ENCODE measurements at places on chromosomes 1 and 21. TPM values are rescaled to one million over a fixed set of nuclear protein-coding genes. Genes with fewer than 3 reads are reported as not detected.

MMP23B gene
- polyA plus RNA-seq = 12.6 TPM

CAMK1G gene
- polyA plus RNA-seq = not detected

FAM177B gene
- not detected for polyA plus RNA-seq

SPRR3 gene
- polyA plus RNA-seq = not detected

GNPAT gene
- 35.3 TPM for polyA plus RNA-seq

LCA5L gene
- polyA plus RNA-seq = not detected

TIAM1 gene
- 24.7 TPM for polyA plus RNA-seq

CATSPERE gene
- 0.31 TPM for polyA plus RNA-seq

C8A gene
- polyA plus RNA-seq = not detected

ACTA1 gene
- polyA plus RNA-seq = not detected

SPATA46 gene
- polyA plus RNA-seq = 0.22 TPM

MEX3A gene
- polyA plus RNA-seq = not detected

OR2T33 gene
- polyA plus RNA-seq = not detected

OPRD1 gene
- polyA plus RNA-seq = not detected

ZNF695 gene
- not detected for polyA plus RNA-seq

PLA2G2D gene
- not detected for polyA plus RNA-seq

DDR2 gene
- 0.02 TPM for polyA plus RNA-seq

MCOLN2 gene
- 1.4 TPM for polyA plus RNA-seq

FMO1 gene
- polyA plus RNA-seq = not detected

WNT3A gene
- not detected for polyA plus RNA-seq

MCOLN3 gene
- not detected for polyA plus RNA-seq

FMO2 gene
- not detected for polyA plus RNA-seq

CLCA1 gene
- not detected for polyA plus RNA-seq

UBL4B gene
- polyA plus RNA-seq = not detected

ELOA gene
- polyA plus RNA-seq = 30.3 TPM

C4BPB gene
- polyA plus RNA-seq = not detected

PTGFRN gene
- polyA plus RNA-seq = 0.17 TPM

EFNA3 gene
- polyA plus RNA-seq = 0.70 TPM

FCRL6 gene
- polyA plus RNA-seq = 442 TPM

VWA1 gene
- not detected for polyA plus RNA-seq

TRIM17 gene
- polyA plus RNA-seq = 0.53 TPM

G0S2 gene
- polyA plus RNA-seq = 3.1 TPM

KIAA1614 gene
- polyA plus RNA-seq = not detected

COA7 gene
- polyA plus RNA-seq = 5.9 TPM

OR10Z1 gene
- polyA plus RNA-seq = not detected

DNTTIP2 gene
- polyA plus RNA-seq = 95.4 TPM

RGS13 gene
- polyA plus RNA-seq = 0.16 TPM

CHIA gene
- polyA plus RNA-seq = not detected

FAM72B gene
- not detected for polyA plus RNA-seq

RAP1GAP gene
- not detected for polyA plus RNA-seq

OPTC gene
- polyA plus RNA-seq = not detected

SLC45A1 gene
- polyA plus RNA-seq = 0.16 TPM

NEXN gene
- polyA plus RNA-seq = 2.6 TPM

TNFRSF18 gene
- polyA plus RNA-seq = 56.4 TPM

DCST2 gene
- not detected for polyA plus RNA-seq

CTNNBIP1 gene
- polyA plus RNA-seq = 41.0 TPM

ZBTB8B gene
- polyA plus RNA-seq = not detected

ETS2 gene
- 4.2 TPM for polyA plus RNA-seq

DMRTA2 gene
- not detected for polyA plus RNA-seq

ANGPTL1 gene
- not detected for polyA plus RNA-seq

OR2T2 gene
- not detected for polyA plus RNA-seq

C1orf141 gene
- not detected for polyA plus RNA-seq

TRNP1 gene
- polyA plus RNA-seq = not detected
